Fibroblast of pulmonary artery (primary cell): ENCODE measurements at places on chromosomes 6 and 20.

DNA sequence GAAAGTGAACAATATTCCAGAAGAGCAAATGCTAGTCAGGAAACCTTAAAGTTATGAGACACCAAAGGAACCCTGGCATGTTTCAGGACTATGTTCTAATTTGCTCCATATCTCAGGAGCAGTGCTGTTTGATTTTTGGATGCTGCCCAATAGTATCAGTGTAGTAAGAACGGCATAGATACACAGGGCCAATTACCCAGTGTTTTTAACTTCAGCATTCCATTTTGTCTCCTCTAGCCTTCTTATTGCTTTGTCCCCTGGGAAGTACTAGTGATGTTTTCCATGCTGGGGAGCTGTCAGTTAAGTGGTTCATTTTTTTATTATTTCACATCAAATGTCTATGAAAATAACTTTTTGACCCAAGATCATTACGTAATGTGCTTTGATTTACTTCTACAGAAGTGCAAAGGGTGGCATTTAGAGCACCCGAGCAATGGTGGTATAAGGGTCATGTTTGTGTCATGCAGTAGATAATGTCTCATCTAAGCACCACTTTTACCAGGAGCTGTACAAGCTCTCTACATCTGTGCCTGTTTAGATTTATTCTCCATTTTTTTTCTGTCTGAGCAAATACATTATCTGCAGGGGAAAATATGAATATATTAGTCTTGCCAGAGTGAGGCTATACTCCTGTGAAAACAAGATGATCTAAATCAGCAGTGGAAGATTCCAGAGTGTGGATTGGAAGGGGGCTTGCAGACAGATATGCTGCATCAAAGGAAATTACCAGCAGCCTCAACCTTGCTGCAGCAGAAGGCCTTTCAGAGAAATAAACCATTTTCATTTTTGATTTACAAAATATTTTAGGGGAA is 198.8 kb upstream of the OPRM1 start:
- no peak for DNase-seq

GRCh38 chr6:114218437-114219340 is 124.1 kb downstream of the HS3ST5 start:
- DNase-seq: no peak

- DNase-seq: no peak
These were observed 122.4 kb downstream of the IPCEF1 start for GRCh38 chr6:154234019-154234772.

DNA sequence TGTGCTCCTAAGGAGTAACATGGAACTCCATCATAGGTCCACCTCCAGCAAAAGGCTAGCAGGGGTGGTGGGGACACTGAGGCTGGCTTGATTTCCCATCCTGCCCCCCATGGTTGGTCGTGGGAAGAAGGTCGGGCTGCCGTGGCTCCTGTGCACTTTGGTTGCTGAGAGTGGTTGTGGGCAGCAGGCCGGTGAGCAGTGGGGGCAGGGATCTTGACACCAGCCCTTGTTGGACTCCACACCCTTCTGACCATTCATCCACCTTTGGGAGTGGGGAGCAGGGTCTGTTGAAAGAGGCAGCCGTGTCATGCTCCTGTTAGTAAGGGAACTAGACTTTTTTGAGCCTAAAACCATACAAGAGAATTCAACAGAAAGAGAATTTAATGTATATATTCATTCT is 175.2 kb downstream of the ARID1B start:
- DNase-seq: no peak

GRCh38 chr6:41712651-41713103 is 22.7 kb downstream of the TFEB start:
- peak; percentile 37 for DNase-seq

GRCh38 chr20:48797275-48797825 is 30.4 kb downstream of the PREX1 start:
- no peak for DNase-seq

DNA sequence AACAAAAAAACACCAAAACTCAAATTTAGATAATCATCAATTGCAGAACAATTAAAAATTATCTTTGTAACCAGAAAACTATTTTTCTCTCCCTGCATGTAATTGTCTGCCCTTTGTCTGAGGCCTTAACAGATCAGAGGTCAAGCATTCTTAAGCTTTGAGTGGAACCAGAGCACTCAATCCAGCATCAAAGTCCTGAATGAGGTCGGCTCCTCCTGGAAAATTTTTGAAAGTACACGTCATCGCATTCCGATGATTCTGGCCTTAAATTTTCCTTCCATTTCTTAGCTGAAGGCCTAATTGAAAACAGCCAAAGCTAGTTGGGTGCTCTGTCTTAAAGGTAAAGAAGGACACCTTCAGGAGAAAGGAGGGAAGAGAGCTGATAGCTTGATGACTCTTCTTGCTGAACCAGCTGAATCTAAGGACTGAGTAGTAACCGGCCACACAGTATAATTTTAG is 510.2 kb upstream of the SULF2 start:
- peak; percentile 98 for DNase-seq

GRCh38 chr6:116685437-116685993 is 4.5 kb downstream of the KPNA5 start:
- no peak for DNase-seq

- no peak for DNase-seq
These were observed 37.5 kb upstream of the IYD start for GRCh38 chr6:150331344-150331743.

DNA sequence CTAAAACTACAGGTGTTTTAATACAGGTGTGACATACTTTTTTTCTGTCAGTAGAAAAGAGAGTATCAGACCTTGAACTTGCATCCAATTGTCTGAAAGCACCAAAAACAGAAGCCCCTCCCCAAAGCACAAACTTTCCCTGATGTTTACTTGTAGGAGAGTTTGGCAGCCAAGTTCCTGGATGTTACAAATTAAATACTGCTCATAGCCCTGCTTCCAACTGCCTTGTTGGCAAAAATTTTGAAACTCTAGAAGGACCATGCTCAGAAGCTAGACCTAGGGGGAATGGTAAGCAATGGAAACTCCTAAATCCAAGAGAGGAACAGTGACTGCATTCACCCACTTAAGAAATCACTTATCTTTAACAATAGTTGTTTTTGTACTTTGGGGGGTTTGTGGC is 17.0 kb upstream of the ARG1 start:
- DNase-seq: no peak

GRCh38 chr6:134183844-134184243 is 131.4 kb upstream of the SLC2A12 start:
- no peak for DNase-seq

DNA sequence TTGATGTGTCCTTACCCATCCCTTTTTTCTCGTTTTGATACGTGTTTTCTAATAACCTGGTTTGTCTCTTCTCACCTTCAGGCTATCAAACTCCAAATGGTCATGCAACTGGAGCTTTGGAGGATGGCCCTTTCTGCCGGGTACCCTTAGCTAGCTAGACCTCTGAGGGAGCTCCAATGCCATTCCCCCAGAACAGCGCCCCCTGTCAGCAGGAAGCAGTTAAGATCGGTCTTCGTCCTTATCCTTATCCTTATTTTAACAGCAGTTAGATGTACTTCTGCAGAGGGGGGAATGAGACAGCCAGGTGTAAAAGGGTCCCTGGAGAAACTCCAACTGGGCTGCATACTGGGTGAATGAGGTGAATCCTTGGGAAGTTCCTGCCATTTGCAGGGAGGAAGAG is 37.2 kb downstream of the SEL1L2 start:
- DNase-seq: no peak

DNA sequence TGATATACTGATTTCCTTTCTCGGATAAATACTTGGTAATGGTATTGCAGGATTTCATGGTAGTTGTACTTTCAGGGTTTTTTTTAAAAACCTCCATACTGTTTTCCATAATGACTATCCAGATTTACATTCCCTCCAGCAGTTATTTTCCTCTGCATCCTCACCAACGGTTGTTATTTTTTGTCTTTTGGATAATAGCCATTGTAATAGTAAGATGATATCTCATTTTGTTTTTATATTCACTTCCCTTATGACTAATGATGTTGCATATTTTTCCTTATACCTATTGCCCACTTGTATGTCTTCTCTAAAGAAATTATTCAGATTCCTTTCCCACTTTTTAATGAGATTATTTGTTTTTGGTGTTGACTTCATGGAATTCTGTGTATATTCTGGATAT is 231.0 kb downstream of the MEI4 start:
- no peak for DNase-seq

GRCh38 chr6:151240791-151241642 is 1.2 kb downstream of the AKAP12 start:
- DNase-seq: peak; percentile 81

DNA sequence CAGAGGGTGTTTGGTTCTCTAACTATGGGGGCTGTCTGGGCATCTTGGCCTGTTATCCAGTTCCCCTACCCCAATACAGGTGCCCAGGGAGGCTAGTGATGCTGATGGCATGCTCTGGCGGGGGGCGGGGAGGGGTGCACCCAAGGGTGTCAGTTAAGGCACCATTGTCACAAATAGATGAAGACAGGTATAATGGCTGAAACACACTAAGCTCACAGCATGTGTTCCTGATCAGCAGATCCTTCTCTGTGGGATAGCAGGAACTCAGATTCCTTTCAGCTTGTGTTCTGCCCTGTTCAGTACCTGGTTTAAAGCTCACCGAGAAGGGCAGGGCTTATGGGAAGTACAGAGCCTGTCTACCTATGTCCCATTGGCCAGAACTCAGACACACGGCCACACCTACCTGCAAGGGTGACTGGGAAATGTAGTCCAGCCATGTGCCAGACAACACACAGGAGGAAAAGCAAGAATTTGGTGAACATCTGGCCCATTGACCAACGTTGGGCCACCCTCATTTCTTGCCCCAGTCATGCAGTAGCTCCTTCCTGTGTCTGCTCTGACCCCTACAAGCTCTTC is 3.4 kb upstream of the RSPO4 start:
- peak; percentile 26 for DNase-seq

DNA sequence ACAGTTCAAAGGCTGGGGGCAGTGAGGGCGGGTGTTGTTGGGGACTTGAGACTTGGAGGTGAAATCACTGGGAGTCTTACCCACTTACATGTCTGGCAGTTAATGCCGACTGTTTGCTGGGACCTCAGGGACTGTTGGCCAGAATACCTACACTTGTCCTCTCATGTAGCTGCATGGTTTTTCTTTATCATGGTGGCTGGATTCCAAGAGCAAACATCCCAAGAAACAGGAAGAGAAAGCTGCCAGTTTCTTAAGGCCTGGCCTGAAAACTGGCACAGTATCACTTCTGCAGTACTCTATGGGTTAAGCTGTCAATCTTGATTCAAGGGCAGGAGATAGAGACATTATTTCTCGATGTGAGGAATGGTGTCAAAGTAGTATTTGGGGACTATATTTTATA is 19.8 kb upstream of the C6orf62 start:
- DNase-seq: no peak

DNA sequence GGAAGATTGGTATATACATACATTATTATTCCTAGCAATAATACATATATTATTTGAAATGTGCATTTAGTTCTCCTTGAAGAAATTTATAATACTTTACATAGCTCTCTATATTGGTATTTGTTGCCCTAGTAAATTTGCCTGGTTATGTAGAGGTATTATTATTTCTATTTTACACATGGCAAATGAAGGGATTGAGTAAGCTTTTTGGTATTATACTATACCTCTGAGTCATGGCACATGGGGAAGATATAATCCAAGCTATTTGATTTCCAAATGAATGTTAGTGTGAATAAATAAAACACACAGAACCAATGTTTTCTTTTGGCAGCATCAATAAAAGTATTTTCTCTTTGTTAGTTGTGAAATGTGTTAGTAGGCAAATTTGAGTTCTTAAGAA is 409.6 kb upstream of the SLC35B3 start:
- no peak for DNase-seq

GRCh38 chr6:140758169-140758877 is 1374.4 kb upstream of the GJE1 start:
- DNase-seq: no peak

DNA sequence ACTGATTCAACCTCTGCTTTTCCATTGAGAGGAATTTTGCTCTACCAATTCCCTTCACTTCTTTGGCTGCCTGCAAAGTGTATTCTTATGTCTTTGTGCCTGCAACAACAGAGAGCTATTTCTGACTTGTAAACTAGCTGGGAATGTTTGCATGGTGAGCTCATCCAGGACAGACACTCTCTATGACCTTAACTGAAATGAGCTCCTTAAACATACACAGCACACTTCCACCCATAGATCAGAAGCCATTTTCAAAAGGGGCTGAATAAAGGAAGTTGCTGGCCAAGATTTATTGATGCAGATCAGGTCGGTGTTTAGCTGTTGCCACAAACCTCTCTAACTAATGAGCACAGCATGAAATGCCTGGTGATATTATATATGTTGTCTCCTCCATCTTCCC is 377.7 kb downstream of the BTBD9 start:
- peak; percentile 74 for DNase-seq

- no peak for DNase-seq
These were observed 44.7 kb upstream of the GRM4 start for GRCh38 chr6:34190504-34191122.

DNA sequence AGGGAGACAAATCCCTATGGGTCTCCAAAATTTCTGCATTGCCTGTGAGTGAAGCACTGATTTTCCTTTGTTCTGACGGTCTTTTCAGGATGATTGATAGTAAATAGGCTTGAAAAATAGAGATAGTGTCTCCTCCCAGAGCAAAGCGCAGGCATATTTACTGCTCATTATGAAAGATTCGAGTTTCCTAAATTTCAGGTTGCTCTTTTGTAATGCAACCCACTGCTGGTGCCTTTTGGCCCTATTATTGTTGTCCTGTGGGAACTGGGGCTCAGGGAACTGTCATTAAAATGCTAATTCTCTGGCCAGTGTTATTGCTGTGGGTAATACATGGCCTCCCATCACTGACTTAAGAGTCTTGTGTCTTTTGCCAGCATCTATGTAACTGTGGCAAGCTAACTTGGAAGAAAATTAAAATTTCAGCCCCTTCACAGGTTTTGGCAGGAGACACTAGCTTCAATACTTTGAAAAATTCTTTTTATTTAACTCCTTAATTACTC is 754.1 kb upstream of the MAP3K7 start:
- no peak for DNase-seq

- DNase-seq: no peak
These were observed 75.2 kb upstream of the F13A1 start for GRCh38 chr6:6395581-6396197.

GRCh38 chr6:23329086-23329485 is 759.7 kb downstream of the HDGFL1 start:
- DNase-seq: no peak

DNA sequence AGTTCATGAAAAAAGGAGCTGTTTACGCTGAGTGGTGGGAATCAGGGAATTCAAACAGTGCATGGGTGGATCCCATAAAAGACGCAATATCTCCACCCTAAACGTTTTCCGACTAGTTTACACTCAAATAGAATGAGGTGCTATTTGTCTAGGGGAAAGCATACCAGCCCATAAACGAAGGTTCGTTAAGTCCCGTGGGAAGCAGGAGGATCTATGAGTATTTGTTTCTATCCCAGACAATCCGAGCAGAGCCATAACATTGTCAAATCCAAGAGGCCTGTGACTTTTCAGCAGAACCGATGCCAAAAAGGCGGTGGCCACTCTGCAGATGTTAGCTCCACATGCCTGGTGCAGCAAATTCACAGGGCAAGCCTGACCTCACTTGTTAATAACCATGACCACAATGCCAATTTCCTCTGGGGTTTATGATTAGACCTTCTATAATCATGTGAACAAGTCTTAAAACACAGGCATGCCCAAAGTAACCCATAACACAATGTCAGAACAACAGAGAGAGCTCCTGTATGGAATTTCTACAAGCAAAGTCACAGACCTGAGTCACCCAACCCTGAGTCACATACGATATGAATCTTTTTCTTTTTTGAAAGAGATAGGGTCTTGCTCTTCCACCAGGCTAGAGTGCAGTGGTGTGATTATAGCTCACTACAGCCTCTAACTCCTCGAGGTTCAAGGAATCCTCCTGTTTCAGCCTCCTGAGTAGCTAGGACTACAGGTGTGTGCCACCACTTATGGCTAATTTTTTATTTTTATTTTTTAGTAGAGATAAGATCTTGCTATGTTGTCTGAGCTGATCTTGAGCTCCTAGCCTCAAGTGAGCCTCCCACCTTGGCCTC is 123.3 kb downstream of the KIF13A start:
- DNase-seq: peak; percentile 33
